ENCODE measurements at places on chromosomes 16 and 17.

GRCh38 chr16:49020436-49020835, 261.2 kb downstream of the CBLN1 start:
- no peak for DNase-seq

- no peak for DNase-seq
Observed at GRCh38 chr17:64398320-64398719, 7.7 kb upstream of the PECAM1 start.

DNA sequence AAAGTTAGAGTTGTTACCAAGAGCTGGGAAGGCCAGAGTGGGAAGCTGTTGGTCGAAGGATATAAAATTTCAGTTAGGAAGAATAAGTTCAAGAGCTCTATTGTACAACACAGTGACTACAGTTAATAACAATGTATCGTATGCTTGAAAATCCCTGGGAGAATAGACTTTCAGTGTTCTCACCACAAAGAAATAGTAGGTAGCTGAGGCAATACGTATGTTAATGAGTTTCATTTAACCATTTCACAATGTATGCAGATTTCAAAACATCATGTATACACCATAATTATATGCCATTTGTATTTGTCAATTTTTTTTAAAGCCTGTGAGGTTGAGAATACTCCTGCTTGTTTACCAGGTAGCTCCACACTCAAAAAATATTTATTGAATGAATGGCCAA, 41.5 kb upstream of the MYOCD start:
- no peak for DNase-seq

- no peak for DNase-seq
Observed at GRCh38 chr16:29156511-29156910, 171.7 kb downstream of the LAT start.

- DNase-seq: peak; percentile 94
Observed at GRCh38 chr17:7833795-7834541, at the start of gene KDM6B. TSS of gene KDM6B (plus strand) at chr17:7834217. CDS start at chr17:7845555, 11,338 bp downstream.

DNA sequence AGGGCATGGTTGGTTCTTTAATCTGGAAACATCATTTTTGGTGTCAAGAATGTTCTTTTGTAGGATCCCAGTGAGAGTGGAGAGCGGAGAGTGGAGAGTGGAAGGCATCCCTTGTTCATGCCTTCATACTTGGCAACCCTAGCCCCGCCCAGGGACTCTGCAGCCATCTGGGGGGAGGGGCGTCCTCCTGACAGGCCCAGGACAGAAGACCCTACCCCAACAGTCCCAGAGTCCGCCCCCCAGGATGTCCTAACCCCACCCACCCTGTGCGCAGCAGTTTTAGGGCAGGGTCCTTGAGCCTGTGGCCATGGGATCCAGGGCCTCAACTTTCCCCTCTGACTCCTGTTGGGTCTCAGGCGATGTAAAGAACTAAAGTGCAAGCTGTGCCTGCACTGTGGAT, 4.5 kb downstream of the SLC26A11 start:
- no peak for DNase-seq

DNA sequence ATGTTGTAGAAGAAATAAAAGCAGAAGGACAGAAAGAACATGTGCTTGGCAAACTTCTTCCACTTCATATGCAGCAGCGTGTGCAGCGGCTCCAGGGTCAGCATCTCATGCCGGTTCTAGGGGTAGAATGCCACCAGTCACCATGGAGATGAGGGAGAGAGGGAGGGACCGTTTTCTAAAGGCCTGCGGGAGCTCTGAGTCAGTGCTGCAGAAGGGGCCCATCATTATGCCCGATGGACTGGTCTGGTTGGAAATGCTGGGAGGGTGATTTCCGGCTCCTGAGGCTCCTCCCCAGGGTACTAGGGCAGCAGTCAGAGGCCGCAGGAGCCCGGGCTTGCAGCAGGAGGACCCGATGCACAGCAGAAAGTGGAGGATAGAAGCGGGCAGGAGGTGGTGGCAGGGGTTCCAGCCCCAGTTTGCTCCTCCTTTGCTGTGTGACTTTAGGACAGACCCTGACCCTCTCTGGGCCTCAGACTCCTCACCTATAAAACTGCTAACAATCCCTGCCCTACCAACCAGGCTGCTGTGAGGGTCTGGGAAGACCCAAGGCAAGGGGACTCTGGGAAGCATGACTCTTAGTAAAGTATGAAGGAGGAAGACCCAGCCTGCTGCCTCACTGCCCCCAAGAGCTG, 28.6 kb downstream of the TRPV3 start:
- no peak for DNase-seq

DNA sequence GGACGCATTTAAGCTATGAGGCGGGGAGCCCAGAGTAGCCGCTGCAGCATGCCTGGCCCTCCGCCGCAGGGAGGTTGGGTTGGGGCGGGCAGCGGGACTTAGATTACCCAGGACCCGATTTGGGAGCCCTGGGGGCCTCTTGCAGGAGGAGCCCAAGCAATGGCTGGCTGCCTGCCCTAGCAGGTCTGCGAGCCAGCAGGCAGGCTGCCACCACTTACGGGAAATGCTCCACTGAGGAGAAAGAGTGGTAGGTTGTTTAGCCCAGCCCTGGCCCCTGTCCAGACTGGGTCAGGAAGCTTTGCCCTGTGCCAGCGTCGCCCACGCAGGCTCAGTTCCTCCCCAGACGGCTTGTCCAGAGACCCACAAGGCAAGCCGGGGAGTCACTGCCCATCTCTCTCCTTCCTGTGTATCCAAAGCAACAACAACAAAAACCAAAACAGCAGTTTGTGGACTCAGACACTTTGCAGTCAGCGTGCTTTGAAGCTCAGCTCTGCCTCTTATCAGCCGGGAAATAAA, 10.3 kb upstream of the TVP23A start:
- DNase-seq: no peak

GRCh38 chr17:732902-733720, 715 bp downstream of the TLCD3A start:
- DNase-seq: no peak

DNA sequence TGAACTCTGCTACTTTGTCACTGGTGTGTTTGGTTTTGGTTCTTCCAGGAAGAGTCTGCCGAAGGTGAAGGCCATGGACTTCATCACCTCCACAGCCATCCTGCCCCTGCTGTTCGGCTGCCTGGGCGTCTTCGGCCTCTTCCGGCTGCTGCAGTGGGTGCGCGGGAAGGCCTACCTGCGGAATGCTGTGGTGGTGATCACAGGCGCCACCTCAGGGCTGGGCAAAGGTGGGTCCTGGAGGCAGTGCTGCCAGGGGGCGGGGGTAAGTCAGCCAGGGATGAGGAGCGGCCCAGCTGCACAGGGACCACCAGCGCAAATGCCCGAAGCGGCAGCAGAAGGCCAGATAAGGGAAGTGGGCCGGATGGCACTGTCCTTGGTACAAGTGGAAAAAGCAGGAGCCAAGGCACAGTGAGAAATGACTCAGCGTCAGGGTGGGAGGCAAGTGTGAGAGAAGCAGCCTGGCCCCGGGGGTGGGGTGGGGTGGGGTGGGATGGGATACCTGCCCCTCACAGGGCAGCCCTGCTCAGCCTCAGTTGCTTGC, 41.9 kb downstream of the TMEM11 start:
- DNase-seq: no peak

- DNase-seq: no peak
Observed at GRCh38 chr16:15843635-15844279, 13.1 kb downstream of the MYH11 start.

- no peak for DNase-seq
Observed at GRCh38 chr17:74654742-74655141, 31.2 kb upstream of the CD300E start.

DNA sequence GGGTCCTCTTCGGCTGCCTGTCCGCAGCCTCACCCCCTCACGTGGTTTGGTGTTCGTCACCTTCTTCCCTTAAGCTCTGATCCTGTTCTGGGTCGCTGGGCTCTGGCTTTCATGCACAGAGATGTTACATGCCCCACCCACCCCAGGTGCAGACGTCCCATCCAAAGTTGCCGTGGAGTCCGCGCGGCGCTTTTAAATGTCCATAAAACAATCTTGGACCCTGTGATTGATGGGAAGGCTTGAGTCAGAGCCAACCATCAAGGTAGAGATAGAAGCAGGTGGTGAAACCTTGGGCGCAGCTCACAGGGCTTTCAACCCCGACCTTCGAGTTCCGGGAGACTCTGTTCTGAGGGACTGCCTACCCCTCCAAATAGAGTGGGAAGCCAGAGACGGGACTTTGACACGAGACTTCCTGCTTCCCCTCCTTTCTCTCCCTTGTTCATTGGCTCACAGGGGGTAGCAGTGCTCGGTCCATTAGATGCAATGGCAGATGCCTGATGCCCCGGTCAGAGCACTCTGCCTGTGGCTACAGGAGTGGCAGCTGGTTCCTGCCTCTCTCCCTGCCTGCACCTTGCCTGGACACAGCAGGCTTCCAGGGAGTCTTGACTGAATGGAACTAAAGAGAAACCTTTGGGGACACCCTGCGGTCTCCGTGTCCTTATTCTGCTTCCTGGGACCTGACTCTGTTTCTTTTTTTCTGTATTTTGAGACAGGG, 4.0 kb downstream of the ENGASE start:
- DNase-seq: no peak

- DNase-seq: no peak
Observed at GRCh38 chr17:66831383-66832210, 3.3 kb upstream of the CACNG5 start.

DNA sequence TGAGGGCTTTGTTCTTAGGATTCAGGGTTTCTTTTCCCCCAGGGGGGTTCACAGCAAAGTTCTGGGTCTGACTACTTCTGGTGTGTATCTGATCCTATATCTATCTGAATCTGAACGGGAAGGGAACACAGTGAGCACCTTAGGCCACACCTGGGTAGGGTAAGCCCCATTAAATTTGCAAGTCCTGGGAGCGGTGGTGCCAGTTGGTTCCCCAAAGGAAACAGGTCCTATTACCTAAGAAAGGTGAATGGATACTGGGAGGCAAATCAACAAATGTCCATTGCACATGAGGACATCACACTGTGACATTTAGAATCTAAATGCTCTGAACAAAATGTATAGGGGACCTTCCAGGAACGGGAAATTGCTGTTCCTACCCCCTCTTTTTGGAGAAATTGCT, 54.6 kb downstream of the BMERB1 start:
- no peak for DNase-seq

DNA sequence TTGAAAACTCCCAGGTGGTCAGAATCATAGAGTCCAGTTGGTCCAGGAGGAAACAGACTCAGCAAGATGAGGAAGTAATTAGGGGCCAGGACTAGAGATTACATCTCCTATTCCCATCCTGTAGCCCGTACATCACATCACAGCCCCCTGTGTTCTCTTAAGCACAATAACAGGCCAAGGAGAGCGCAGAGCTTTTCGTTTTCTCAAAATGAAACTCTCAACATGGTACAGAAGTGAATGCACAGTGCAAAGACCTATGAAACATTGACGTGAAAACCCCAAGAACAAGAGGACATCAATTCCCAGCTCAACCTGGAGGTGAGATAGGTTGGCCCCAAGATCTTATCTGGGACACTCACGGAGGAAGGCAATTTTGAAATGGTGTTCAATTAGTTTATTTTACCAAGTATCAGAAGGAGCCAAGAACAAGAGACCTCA, 9.0 kb downstream of the PIK3R5 start:
- DNase-seq: no peak

DNA sequence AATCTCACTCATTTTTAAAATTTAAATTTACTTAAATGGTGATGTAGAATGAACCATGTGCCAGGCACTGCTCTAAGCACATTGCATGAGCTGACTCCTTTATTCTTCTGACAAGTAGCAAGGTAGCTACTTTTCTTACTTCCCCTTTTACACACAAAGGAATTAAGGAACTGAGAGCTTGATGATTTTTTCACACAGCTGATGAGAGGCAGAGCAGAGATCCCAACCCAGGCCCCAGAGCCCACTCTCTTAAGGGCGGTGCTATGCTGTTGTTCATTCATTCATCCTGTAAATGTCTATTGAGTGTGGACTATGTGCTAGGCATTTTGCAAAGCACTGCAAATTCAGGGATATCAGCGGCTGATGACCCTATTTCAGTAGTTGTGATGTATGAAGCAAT, 17.9 kb downstream of the SEC14L5 start:
- no peak for DNase-seq

DNA sequence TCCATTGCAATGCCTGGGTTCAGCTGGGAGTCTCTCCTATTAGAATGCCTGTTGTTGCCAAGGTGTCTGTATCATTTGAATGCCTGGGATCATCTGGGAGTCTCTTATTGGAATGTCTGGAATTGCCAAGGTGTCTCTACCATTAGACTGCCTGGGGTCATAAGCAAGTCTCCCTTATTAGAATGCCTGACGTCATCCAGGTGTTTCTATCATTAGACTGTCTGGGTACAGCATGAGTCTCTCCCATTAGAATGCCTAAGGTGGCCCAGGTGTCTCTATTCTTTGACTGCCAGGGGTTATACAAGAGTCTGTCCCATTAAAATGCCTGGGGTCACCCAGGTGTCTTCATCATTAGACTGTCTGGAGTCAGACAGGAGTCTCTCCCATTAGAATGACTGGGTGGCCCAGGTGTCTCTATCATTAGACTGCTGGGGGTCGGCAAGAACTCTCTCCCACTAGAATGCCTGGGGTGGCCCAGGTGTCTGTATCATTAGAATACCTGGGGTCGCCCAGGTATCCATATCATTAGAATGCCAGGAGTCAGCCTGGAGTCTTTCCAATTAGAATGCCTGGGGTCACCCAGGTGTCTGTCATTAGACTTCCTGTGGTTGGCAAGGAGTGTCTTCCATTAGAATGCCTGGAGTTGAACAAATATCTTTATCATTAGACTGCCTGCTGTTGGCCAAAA, 2274.0 kb downstream of the TP53TG3F start:
- DNase-seq: no peak

GRCh38 chr17:62648956-62649294, 21.5 kb downstream of the MRC2 start:
- DNase-seq: no peak

- no peak for DNase-seq
Observed at GRCh38 chr17:4043862-4044261, 79.6 kb upstream of the ATP2A3 start.

DNA sequence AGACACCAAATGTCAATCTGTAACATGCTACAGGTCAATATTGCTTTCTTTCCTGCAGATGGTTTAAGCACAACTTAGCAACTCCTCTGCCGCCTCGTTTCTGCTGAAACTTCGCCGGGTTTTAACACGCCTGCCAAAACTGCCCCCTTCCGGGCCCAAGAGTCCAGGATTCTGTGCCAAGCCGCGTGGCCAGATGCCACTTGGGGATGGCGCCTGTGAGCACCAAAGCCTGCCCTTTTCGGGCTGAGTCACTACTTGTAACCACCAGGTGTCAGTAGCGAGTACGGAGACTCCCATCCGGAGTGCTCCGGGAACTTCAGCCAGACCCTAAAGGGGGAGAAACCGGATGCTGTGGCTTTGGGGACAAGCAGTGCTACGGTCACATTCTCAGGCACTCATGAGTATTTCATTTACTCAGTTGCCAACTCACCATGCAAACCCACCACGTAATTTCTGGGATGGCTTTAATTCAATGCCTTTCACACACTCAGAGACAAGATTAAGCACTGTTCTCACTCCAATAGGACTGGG, 7.8 kb downstream of the PMP22 start:
- peak; percentile 76 for DNase-seq

GRCh38 chr16:83903751-83904150, 4.8 kb downstream of the MLYCD start:
- no peak for DNase-seq
